ENCODE measurements at places on chromosomes 3 and 15.

DNA sequence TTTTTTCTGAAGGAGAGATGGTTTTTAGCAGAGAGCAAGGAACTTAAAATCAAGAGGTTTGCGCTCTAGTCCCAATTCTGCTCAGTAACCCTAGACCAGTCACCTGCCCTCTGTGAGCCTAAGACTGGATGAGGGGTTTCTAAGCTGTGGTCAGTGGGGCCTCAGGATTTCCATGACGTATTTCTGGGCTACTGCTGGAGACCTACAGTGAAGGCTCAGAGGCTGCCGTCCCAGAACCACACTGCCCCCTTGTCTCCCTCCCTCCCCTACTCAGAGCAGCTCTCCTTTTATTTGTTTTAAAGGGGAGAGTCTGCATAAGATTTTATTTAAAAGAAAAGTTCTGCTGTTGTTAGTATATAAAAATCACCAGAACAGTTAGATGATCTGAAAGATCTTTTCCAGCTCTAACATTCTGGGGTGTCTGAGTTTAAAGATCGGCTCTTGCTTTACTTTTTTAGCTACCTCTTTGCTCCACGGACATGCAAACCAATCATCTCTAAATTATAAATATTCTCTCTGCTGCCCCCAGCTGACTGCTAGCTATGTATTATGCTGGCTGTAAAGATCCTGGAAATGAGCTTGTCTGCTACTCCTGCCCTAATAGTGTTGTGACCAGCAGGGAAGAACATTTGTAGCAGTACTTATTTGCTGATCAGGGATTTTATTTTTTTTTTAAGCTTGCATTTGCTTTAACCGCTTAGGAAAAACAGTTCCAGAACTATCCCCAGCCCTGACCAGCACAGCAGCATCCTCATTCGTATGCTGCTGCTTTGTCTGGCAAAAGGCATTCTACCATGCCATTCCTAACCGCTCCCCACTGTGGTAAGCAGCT lies 28.6 kb upstream of the NDUFB4 start:
- DNase-seq = no peak

- DNase-seq = no peak
These were observed 50.0 kb downstream of the DHX30 start for GRCh38 chr3:47852604-47853602.

DNA sequence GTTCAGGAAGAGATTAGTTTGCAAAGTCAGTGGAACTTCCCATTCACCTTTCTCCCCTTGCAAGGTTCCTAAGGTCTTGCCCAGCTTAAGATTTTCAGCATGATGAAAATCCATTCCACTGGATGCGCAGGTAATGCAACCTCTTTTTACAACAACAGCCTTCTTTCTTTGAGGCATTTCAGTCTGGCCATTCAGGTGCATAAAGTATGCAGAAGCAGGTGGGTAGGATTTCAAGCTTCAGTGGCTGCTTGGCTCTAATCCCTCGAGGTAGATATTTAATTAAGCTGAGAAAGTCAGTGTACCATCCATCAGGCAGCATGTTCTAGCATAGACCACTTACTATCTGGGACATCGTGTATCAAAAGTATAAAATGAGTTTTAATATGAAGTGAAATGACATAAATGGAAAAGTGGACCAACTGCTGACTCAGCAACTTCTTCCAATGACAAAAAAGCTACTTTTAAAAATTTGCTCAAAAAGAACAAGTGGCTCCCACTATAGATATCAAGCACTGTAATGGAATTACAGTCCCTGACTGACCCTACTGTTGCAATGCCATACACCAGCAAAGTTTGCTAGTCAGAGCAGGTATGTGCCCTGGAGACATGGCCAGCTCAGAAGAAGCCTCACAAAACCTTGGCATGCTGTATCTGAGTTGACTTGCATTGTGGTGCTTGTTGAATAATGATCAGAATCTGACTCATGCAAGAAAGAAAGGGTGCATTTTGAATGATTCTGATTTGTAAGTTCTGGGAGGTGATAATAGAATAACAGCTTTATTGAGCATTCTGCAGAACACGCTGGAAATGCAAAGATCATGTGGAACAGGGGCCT lies 459.9 kb upstream of the MCTP2 start:
- no peak for DNase-seq

DNA sequence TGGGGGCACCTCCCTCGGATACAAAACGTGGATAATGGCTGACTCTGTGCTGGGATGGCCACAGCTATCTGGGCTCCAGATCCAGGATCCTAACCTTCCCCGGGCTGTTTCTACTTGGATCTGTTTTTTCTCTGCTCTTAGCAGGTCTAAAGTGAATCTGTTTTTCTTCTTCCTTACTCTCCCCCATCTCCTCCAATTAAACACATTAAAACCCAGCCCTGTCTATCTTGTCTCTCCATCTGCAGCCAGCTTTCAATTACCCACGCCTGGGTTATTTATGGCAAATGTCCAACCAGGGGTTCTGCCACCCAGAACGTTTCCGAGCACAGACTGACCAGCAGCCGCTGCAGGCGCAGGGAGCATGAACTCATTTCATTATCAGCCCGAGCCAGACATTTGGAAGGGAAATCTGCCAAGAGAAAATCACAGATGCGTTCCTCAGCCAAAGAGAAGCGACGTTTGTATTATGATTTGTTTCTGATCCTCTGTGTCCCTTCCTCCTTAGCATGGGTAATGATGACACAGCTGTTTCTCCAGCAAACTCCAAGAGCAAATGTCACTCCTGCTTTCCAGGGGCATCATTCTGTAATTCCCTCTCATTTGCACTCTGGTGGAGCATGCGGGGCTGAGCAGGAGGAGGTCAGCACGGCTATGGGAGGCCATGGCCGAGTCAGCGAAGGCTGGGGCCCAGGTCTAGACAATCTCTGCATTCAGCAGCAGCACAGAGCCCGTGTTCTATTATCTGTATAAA lies 42.0 kb downstream of the UMPS start:
- DNase-seq = no peak

GRCh38 chr3:170137986-170138385 lies 43.5 kb downstream of the PHC3 start:
- no peak for DNase-seq

- DNase-seq = no peak
These were observed 272.5 kb downstream of the TBC1D5 start for GRCh38 chr3:17469954-17470353.

DNA sequence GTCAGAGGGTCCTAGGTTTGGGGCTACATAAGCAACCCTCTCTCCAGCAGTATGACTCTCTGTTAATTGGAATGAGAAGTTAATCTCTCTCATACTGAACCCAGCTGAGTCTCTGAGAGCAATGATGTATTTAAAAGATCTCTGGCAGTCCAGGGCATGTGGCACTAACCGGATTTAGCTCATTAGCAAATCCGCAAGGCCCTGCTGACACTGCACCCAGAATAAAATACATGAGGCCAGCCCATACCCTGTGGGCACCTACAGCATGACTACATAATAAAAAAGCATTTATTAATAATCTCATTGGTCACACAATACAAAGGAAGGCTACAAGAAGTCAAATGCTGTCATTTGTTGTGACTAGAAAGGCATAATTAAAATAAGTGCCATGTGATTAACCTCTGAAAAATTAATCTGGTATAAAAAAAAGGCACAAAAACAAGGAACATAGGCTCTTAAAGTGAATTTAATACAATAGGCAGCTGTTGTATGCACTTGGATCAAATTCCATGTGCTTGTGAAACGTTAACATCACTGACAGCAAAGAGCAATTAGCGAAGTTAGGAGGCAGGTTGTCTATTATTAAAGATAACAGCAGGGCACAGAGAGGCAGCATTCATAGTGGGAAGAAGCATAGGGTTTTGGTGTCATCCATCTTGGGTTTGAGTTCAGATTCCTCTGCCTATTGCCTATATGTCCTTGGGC lies 381.2 kb downstream of the WDR72 start:
- no peak for DNase-seq

GRCh38 chr3:27715863-27716262 lies 6.3 kb downstream of the EOMES start:
- DNase-seq = no peak

- DNase-seq = no peak
These were observed 377.4 kb upstream of the RGMA start for GRCh38 chr15:93466380-93466779.

DNA sequence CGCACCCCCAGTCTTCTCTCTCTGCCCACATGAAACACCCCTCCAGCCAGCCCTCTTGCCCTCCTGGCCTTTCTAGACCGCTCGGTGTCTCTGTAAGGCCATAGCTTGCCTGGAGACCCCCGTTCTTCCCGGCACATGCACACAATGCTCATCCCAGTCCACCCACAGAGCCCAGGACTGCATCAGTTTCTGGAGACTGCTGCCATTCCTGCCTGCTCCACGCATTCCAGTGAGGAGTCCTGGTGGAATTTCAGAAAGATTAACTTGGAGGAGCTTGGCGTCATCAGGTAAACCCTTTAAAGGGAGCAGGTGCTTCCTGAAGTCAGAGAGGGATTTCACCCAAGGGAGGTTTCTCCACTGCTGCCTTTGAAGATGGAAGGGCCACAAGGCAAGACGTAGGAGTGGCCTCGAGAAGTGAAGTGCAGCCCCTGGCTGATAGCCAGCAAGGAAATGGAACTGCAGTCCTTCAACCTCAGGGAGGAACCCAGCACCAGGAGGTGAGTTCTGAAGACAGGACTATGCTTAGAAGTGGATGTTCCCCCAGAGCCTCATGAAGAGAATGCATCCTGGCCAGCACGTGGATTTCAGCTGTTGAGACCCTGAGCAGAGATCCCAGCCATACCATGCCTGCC lies 19.2 kb downstream of the SLC41A3 start:
- no peak for DNase-seq

- no peak for DNase-seq
These were observed 25.3 kb upstream of the ARHGEF3 start for GRCh38 chr3:56826831-56827722.

GRCh38 chr3:189519458-189519857 lies 111.7 kb upstream of the TP63 start:
- DNase-seq = no peak

- no peak for DNase-seq
These were observed 91.4 kb downstream of the WWTR1 start for GRCh38 chr3:149566292-149566975.

- no peak for DNase-seq
These were observed 697 bp upstream of the RAB5A start for GRCh38 chr3:19945969-19946831.

GRCh38 chr3:5014391-5014790 lies 35.2 kb downstream of the BHLHE40 start:
- DNase-seq = no peak

DNA sequence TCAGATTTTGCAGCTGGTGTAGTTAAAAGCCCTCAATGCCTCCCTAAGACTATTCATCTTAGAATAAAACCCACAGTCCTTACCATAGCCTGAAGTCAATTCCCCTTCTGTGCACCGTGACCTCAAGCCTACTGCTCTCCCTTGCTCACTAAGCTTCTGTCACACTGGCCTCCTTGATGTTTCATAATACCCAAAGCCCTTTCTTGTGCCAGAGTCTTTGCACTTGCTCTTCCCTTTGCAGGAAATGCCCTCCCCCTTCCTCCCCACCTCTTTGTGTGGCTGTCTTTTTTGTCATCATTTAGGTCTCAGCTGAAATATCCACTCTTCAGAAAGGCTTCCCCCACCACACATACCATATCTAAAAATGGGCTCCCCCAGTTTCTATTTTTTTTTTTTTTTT lies 4.2 kb upstream of the PLEKHO2 start:
- DNase-seq = no peak

GRCh38 chr15:70855764-70856163 lies 1.8 kb upstream of the LARP6 start:
- DNase-seq = no peak

- DNase-seq = no peak
These were observed 52.6 kb downstream of the TM4SF18 start for GRCh38 chr3:149280671-149281349.

DNA sequence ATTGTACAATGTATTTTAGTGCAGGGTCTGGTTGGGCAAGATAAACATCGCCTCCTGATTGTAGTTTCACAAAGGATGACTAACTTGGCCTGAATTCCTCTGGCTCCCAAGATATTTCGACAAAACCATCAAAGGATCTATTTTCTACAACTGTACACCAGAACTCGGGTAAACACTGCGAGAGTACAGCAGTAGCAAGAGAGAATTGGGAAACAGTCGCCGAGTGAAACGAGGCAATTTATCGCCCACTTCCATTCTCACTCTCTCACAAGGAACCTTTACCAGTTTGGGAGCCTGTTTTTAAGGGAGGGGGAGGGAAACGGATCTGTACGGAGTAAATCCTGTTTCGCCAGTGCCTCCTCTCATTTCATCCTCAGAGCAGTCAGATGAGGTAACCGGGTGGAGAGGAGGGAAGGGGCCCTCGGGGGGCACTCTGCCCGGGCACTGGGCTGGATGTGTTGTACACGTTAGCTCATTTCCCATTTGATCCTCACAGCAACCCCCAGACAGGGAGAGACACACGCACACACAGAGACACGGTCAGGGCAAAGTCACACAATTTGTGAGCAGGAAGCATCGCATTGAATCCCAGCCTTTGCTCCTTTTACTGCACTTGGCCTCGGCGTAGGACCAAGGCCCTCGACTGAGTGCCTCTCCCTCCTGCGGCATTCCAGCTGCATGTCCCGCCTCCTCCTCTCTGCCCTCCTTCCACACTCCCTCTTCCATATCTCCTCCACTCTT lies 120.1 kb downstream of the LIPC start:
- no peak for DNase-seq

DNA sequence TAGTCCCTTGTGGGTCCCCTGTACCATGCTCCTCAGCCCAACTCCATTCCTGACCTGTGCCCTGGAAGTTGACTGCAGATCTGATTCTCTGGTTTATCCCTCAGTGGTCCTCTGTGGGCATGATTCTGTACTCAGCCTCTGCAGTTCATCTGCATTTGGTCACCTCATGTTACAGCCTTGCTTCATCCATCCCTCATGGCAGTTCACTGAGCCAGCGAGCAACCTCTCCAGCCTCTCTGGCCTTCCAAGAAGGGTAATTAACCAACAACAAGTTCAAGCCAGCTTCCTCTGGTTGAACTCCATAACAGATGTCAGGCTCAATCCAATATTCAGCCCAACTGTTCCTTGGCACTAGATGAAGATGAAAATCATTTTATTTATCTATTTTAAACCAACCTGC lies 509.5 kb downstream of the NTRK3 start:
- no peak for DNase-seq

DNA sequence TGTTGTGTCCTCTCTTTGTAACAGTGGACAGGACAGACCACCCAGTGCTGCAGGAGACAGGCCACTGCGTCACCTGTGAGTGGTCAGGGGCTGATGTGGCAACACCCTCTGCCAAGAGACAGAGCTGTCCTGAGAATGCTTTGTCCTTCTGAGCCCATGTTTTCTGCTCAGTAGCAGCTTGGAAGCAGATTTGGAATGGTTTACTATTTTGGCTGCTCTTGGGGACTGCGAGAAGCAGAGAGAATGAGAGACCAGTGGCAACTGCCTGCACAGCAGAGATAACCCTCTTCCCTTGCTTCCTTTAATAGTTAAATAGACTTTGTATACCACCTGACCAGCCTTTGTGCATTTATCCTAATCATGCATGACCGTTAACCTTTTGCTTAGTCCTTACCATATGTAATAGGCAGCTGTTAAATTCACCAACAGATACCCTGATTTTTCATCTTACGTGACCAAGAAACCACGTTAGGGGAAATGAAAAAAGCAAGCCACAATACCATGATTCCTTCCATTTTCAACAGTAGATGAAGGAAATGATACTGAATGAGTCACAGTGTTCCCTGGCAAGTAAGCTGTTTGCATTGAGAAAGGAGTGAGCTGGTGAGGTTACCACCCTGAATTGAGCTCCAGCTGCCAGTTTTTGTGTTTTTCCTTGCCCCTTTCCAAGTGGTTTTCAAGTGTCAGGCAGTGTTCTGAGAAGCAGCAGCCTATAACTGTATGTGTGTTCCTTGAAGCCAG lies 35.5 kb downstream of the B3GALNT1 start:
- no peak for DNase-seq

- DNase-seq = no peak
These were observed 10.5 kb downstream of the SQOR start for GRCh38 chr15:45645026-45645980.

- DNase-seq = no peak
These were observed 157.2 kb downstream of the GOLIM4 start for GRCh38 chr3:167938516-167938915.
